Amygdala (tissue), 56 donors: ENCODE measurements at places on chromosomes 16 and 17.

DNA sequence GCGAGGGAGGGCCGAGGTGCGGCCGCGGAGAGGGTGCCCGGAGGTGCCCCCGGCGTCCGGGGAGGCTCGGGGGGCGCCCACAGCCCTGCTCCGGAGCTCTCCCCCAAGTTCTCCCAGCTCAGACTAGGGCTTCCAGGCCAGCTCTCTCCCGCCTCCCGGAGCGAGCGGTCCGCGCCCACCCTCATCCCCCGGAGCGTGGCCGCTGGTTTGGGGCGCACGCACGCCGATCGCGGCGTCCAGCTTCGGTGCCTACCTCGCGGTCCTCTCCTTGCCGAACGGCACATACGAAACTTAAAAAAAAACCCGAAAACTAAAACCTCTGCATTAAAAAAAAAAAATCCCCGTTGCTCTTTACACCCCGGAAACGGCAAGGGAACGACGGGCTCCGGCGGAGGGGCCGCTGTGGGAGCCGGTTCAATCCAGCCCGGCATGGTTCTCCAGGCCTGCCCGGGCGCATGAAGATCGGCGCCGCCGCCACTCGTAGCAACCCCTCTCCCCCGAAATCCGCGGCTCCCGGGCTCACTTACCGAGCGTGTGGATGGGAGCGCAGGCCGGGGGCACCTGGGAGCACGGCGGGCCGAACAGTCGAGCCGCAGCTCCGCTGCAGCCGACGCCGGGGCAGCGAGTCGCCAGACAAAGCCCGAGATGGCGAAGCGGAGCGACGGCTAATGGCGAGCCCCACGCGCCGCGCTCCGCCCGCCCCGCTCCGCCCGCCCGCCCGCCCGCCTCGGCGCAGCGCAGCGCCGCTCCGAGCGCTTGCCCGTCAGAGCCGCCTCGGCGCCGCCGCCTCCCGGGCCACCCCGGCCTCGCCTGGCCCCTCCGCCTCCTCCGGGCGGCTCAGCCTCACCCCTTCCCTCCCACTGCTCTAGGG lies 973 bp upstream of the UBTF start:
- peak; percentile 26 for DNase-seq

DNA sequence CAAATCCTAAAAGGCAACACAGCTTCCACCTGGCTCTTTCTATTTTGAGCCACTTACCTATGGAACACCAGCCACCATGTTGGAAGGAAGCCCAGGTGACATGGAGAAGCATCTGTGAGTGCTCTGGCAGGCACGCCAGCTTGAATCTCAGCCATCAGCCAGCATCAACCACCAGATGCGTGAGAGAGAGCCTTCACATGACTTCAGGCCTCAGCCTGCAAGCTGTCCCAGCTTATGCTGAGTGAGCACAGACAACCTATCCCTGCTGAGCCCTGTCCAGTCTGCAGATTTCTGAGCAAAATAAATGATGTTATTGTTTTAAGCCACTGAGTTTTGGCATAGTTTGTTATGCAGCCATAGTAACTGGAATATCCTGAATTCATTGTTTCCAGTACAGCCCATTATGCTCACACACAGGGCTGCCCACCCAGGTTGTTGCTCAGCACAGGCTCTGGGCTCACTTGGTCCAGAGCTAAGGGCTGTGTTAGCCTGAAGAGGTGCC lies 35.1 kb downstream of the TMEM238L start:
- DNase-seq, result no peak

DNA sequence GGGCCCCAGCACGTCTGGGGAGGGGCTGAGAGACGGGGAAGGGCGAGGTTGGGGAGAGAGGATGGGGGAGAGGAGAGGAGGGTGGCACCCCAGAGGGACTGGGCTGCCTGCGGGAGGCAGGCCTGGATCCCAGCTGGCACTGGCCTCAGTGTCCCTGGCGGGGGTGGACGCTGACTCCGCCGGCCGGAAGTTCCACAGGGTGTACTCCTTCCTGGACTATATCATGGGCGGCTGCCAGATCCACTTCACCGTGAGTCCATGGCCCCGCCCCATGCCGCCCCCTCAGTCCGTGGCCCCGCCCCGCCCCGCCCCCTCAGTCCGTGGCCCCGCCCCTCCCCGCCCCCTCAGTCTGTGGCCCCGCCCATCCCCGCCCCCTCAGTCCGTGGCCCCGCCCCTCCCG lies 11.3 kb downstream of the CPNE7 start:
- DNase-seq, result no peak

DNA sequence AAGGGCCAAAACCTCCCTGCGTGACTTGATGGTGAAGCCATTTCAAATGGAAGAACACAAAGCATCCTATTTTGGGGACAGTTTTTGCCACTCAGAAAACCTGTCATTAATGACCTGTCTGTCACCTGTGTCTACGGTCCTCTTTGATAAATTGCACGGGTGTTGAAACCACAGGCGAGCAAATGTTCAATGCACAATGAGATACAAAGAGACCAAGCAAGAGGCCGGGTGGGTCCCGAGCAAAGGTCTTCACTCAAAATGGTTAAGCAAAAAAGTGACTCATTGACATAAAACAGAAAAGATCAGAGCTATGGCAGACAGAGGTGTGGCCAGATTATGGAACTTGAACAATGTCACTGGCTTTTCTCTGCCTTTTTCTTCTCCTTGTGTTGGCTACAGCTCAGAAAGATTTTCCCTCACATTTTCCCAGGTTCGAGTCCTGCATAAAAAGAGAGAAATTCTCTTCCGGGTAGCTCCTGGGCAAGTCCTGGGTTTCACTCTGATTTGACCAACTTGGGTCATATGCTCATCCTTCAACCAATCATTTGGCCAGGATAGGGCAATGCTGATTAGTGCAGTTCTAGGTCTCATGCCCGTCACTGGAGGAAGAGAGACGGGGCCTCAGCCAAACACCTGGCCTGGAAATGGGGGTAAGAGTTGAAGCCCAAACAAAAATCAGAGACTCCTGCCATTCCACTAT lies 92.2 kb downstream of the CMC2 start:
- no peak for DNase-seq

DNA sequence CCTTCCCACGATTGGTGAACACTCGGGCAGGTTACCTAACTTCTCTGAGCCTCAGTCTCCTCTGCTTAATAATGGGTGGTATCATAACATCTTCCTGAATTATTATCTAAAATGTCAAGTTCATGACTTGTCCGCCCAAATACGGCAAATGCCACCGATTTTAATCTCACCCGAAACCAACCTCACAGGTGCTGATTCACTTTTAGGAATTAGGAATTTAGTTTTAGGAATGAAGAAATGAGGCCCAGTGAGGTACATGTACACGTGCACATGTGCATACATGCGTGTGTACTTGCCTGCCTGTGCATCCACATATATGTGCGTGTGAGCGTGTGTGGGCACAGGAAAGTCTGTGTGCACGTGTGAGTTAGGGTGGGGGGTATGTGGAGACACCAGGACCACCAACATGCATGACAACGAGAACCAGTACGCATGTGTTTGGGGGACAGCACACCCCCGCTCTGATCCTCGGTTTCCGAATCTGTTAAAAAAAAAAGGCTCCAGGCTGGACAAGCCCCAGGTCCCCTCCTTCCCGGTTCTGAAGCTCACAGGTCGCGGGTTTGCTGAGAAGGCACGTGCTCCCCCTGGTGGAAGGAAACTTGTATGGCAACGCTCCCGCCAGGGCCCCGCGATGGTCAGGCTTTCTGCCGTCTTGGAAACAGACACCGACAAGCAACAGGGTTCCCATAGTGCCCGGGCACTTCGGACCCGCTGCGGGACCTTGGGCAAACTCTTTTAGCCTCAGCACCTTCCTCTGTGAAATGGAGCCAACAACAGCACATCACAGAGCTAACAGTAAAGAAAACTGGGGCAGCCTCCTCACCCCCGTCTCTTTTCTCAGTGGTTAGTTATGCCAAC lies 219.2 kb downstream of the RBFOX3 start:
- DNase-seq, result peak; percentile 14

GRCh38 chr16:30974348-30974747 lies 10.7 kb upstream of the HSD3B7 start:
- DNase-seq, result no peak

DNA sequence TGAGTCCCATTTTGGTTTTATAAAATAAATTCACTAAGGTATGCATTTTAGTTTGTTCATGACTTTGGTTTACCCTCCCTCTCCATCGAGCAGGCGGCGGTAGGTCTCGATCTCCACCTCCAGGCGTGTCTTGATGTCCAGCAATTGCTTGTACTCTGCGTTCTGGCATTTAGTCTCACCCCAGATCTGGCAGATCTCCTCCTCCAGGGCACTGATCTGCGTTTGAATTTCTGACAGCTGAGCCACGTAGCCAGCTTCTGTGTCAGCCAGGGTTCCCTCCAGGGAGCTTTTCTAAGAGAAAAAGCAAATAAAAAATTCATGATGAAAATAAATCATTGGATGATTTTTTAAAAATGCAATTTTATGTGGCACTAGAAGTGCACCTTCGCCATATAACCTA lies 4.2 kb downstream of the KRT24 start:
- no peak for DNase-seq

GRCh38 chr16:3687021-3687420 lies 30.3 kb downstream of the TRAP1 start:
- DNase-seq, result no peak

DNA sequence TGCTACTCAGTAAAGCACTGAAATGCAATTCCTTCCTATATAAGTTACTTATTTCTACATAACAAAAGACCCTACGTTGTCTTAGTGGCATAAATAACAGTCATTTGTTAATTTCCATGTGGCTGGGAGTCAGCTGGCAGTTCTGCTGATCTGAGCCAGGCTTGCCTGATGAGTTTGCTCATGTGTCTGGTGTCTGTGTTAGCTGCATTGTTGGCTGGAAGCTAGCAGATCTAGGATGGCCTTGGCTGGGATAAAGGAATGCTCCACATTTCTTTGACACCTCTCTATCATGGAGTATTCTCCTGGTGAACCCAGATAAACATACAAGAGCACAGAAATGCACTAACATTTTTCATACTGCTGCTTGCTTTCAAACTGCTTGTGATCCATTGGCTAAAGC lies 264.4 kb upstream of the MON1B start:
- DNase-seq, result no peak

DNA sequence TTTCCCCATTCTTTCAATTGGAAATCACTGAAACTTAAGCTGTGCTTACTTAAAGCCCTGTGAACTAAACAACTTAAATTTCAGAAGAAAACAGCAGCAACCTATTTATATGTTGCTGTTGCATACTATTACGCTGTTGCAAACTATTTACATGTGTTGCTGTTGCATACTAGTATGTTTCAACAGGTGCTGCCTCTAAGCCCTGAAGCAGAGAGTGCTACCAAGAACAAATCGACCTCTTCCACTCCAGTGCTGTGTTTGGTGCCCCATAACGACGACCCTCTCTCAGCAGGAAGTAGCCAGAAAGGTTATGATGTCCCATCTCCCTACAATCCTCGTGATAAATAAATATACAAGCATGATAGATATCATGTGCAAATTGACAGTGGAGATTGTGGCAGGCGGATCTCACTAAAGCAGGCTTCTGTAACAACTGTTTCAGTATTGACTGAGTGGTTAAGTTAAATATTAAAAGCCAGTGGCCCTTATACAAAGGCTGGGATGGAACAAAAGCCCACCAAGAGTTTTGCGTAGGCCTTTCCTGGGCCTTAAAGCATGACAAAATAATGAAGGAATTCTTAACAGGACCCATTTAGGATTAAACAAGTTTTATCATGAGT lies 5.7 kb upstream of the SCPEP1 start:
- DNase-seq, result no peak

- no peak for DNase-seq
These were observed 9.8 kb downstream of the RASL10B start for GRCh38 chr17:35740997-35741931.

- no peak for DNase-seq
These were observed 10.1 kb upstream of the ARHGAP23 start for GRCh38 chr17:38418062-38418692.

DNA sequence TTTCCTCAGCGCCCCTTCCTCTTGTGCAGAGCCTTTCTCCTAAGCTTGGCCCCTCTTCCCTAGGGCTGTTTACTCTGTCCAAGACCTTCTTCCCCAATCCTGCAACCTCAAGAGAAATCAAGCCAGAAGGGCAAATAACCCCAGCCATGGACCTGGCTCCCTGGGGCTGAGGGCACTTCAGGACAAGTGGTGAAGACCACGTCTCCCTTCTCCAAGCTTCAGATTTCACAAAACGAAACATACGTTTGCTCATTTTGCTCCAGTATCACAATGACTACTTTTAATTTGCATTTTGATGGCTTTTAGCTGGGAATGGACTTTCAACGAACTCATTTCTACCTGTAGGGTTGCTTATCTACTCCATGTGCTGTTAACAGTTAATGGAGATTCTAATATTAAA lies 139.8 kb upstream of the CACNG5 start:
- DNase-seq, result no peak

- no peak for DNase-seq
These were observed 503.9 kb downstream of the CDH11 start for GRCh38 chr16:64617836-64618476.

- no peak for DNase-seq
These were observed 102.8 kb upstream of the KCNJ16 start for GRCh38 chr17:69972251-69972650.

GRCh38 chr16:67989322-67990017 lies 9.2 kb upstream of the DPEP3 start:
- DNase-seq, result no peak

DNA sequence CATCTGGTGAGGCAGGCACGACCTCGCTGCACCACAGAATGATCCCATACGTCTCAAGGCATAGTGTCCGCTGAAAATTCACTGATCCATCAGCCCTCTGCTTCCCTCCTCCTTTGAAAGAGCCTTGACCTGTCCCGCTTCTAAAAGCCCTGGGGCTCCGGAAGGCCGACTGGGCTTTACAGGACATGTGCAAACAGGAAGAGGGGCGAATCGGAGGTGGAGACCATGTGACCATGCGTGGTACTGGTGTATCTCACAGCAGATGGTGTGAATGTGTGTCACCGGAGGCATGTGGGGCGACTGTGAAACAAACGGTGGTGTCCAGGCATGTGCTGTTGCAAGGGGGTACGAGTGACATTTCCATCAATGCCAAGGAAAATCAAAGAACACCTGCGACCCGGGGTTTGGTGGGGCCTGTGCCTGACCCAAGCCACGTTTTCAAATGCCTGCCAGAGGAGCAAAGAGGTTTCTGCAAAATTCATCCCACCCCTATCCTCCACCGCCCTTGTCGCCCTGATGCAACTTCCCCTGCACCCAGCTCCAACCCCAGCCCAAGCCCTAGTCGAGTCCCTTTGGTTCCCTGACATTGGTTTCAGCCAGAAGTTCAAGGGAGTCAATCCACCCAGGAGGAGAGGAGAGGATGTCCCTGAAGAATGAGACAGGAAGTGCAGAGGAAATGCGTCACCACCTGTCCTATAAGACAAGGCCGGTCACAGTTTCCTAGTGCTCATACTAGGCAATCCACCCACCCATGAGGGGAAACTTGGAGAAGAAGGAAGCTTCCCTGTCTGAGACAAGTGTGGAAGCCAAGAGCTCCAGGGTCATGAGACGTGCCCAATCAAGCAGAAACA lies 5.9 kb upstream of the KCNJ18 start:
- DNase-seq, result no peak

DNA sequence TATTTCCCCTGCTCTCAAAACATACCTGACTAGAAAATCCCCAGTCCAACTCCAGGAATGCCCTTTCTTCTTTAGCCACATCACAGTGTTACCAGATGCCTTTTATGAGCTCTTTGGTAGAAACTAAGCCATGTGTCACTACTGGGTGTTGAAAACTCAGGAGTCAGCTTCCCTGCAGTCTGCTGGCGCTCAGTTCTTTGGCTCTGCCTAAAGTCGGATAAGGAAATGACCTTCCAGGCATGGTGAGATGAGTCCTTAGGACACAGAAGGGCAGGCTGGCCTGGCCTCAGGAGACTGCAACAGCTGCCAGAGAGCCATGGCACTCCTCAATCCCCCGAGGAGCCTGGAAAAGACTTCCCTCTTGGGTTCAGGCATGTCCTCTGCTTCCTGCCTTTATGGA lies 89.1 kb downstream of the CDH13 start:
- no peak for DNase-seq

- DNase-seq, result no peak
These were observed 96.8 kb upstream of the CLEC3A start for GRCh38 chr16:77925531-77925930.
